Renal cortical epithelial cell (primary cell): ENCODE measurements at places on chromosomes 4 and X.

DNA sequence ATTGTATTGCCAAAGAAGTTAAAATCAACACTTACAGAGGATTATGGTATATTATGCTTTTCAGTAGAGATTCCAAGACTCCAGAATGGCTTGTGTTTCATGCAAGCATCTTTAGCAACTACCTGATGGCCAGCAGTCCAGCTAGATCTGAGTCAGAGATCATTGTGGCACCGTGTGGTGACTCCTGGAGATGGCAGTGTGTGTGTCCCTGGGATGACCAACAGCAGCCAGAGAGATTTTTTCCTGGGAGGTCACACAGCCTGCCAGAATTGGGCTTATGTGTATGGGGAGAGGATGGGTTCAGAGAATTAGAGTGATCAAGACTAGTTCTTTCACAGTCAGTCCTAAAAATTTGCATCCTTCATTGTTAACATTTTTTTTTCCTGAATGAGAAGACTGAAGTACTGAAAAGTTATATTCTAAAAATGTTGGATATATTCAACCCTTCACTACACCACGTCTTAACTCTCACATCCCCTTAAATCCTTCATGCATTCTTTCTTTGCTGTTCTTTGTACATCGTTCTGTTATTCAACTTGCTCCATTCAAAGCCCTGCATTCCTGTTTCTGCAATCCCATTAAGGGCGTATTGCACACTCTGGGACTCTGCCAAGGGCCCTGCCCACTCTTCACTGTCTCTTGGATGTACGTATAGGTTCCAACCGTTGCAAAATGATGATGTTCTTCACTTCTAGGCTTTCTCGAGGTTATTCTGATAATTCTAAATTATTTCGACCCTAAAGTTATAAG is 12.4 kb downstream of the TENM3 start:
- no peak for DNase-seq

DNA sequence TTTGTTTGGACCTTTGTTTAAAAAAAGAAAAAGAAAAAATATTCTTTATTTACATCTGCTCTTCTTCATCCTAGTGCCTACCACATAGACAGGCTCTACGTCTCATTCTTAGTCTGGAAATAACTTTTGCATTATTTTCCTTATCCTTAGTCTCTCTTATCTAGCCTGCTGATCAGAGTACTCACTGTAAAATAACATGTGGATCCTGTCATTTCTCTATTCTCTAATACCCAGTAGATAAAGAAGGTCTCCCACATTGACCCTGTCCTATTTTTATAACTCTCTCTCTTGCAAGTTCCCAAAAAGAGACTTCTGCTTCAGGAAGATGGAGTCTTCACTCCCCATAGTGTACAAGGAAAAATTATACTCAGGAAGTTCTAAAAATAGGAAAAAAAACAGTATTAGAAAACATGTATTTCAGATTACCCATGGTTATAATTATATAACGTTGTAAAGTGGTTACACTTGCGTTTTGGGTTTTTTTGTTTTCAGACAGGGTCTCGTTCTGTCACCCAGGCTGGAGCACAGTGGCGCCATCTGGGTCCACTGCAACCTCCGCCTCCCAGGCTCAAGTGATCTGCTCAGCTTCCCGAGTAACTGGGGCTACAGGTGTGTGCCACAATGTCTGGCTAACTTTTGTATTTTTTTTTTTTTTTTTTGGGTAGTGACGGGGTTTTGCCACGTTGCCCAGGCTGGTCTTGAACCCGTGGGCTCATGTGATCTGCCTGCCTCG is 23.8 kb downstream of the ZFX start:
- no peak for DNase-seq

GRCh38 chrX:21764008-21764407 is 6.1 kb upstream of the SMPX start:
- DNase-seq = no peak

DNA sequence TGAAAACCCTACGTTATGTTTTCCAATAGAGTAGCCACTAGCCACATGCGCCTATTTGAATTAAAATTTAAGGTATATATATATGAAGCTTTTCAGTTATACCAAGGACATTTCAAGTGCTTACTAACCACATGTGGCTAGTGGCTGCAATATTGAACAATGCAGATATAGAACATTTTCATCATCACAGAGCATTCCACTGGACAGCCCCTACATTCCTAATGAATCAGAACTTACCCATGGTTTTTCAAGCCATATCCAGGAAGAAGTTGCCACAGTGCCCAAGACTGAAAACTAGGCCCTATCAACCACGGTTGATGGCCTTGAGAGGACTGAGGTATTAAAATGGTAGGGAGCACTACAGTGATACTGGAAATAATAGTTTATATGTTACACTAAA is 29.7 kb downstream of the NEK1 start:
- DNase-seq = peak; percentile 12

GRCh38 chr4:125484912-125485311 is 170.2 kb downstream of the FAT4 start:
- peak; percentile 4 for DNase-seq

GRCh38 chr4:109359040-109359646 is 56.7 kb upstream of the COL25A1 start:
- peak; percentile 53 for DNase-seq

DNA sequence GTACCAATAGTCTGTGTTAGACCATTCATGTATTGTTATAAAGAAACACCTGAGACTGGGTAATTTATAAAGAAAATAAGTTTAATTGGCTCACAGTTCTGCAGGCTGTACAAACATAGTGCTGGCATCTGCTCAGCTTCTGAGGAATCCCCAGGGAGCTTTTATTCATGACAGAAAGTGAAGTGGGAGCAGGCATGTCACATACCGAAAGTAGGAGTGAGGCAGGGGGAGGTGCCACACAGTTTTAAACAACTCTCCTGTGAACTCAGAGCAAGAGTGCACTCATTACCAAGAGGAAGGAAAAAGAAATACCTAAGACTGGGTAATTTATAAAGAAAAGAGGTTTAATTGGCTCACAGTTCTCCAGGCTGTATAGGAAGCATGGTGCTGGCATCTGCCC is 591.2 kb downstream of the PPP4R3C start:
- DNase-seq = no peak

GRCh38 chr4:139419388-139419914 is 34.5 kb upstream of the RAB33B start:
- peak; percentile 5 for DNase-seq

DNA sequence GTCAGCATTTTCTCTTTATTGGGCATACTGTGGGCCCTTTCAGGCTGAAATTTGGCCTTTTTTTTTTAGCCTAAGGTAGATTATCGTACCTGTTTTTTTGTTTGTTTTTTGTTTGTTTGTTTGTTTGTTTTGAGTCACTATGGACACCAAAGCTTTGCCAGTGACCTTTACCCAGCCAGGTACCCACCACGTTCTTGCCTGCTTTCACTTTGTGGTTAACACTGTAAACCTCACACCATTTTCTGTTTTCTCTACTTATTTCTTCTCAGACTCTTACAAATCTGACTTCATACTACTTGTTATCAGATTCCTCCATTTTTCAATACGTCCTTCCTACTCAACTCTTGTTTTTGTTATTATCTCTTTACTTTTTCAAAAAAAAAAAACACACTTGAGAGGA is 81.5 kb downstream of the ZNF674 start:
- no peak for DNase-seq

- no peak for DNase-seq
Observed at GRCh38 chr4:64767547-64767946, 358.3 kb upstream of the TECRL start.

- no peak for DNase-seq
Observed at GRCh38 chr4:110467400-110467799, 8.6 kb upstream of the ENPEP start.

- DNase-seq = peak; percentile 87
Observed at GRCh38 chr4:87025614-87026041, 90.8 kb downstream of the AFF1 start.

- DNase-seq = peak; percentile 73
Observed at GRCh38 chrX:70454441-70455365, 10.1 kb downstream of the DLG3 start.

DNA sequence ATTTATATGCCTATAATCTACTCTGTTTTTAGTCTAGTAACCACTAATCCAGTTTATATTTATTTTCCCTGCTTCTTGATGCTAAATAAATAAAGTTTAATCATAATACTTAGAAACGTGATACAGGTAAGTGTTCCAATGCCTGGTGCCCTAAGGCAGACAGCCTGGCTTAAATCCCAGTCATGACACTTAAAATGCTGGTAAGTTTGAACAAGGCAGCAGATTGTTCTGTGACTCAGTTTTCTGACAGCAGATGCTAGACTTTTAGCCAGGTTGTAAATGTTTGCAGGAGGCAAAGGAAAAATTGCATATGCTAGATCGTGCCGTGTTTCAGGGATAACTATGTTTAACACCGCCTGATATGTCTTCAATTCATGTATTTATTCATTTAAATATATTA is 2661.6 kb downstream of the PCDH7 start:
- DNase-seq = peak; percentile 58

DNA sequence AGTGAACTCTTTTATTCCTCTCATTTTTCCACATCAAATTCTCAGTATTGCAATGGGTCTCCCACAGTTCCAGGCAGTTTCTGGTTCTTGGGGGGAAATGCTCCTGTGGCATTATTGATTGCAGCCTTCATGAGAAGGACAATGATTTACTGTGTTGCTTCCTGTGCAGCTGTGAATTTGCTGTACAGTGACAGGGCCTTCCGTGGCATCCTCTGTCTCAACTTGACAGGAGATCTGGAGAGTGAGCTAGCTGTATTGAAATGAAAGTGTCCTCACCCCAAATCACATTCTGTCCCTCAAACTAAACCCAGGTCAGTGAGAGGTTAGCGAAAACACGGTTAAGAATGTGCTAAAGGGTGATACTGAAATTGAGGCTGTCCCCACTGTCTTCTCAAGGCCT is 77.1 kb upstream of the ATOH1 start:
- no peak for DNase-seq

- DNase-seq = no peak
Observed at GRCh38 chr4:3683744-3684421, 82.3 kb upstream of the ADRA2C start.

DNA sequence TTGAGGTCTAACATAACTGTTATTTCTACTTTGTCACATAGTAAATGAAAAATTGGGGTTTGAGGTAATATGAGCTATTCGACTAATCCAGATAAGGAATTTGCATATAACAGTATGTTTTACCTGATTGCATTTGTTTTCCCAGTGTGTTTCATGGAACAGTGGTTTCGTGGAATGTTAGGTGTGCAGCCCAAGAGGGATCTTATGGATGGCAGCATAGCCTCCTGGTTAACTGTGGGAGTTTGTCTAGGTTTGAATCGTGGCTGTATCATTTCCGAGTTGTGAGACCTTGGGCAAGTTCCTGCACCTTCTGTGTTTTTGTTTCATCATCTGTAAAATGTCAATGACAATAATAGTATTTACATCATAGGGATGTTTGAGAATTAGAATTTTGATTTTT is 7.9 kb downstream of the BMPR1B start:
- peak; percentile 47 for DNase-seq

DNA sequence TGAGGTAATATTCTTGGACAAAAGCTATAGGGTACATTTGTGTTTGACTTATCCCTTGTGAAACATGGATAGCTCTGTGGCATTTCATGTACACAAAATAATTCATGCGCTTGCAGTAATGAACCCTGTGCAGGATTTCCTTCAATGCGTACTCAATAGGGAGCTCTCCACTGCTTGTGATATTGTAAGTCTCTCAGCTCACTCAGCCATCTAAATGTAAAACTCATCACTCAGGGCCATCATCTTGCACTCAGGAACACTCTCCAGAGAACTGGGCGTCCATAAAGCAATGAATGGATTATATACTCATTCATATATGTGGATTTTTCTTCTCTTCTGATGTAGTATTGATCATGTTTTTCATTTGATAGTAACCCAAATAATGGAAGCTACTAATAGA is 288.1 kb downstream of the DCTD start:
- DNase-seq = no peak

DNA sequence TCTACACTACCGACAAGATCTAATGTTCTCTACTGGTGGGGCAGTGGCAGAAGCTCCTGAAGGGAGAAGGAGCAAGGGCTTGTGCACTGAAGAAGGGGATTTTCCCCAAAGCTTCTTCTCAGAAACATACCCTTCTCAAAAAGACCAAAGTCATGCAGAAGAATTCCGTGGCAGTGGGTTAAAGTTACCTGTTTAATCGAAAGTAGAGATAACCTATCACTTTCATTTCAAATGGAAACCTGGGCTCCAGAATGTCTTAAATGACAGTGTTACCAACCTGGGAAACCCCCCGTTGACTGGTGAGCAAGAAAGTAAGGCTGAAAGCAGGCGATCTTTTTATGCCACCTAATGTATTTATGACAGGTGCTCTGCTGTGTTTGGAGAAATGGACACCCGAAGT is 92.5 kb upstream of the TEX13D start:
- no peak for DNase-seq

DNA sequence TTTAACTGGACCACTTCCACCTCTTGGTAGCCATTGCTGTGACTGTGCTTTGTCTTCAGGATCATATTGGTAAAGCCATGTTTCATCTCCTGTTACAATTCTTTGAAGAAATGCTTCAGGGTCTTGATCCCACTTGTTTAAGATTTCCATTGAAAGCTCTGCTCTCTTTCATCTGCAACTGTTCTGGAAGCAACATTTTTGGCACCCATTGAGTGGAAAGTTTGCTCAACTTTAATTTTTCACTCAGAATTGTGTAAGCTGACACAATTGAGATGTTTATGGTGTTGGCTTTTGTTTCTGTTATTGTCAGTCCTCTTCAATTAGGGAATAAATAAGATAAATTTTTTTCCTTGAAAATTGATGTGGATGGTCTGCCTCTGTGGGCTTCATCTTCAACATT is 237.4 kb downstream of the MAPK10 start:
- no peak for DNase-seq

DNA sequence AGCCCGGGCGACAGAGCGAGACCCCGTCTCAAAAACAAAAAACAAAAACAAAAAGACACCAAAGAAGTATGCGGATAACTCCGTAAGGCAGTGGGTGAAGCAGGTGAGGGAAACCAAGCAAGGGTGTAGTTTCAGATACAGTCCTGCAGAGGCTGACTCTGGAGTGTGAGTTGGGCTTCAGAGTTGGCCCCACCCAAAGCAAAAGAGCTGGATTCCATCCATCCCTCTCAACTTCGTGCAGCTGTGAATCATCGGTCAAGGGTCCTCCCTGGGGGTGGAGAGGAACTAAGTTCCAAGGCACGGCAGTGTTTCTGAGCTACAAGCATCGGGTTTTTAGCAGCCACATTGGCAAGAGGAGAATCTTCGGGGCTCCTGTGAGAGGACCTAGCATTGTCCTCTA is 43.9 kb upstream of the FAM9A start:
- peak; percentile 71 for DNase-seq

- DNase-seq = no peak
Observed at GRCh38 chrX:53580742-53581504, 105.6 kb downstream of the HUWE1 start.

DNA sequence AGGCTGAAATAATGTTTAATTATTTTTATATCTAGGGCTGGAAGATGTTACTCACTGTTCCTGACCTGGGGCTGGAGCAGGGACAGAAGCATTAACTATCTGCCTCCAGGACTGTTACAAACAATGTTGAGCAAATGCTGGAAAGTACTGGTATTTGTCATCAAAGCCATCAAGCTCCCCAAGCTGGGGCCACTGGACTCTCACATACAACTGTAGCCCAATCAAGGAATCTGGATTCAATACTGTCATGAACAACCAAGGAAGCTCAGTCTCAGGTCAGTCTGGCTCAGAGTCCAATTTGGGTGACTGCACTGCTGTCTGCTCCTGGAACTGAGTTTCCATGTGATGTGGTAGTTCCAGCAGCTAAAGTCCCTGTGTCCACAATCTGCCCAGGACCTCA is 50.4 kb downstream of the APOO start:
- peak; percentile 3 for DNase-seq

- no peak for DNase-seq
Observed at GRCh38 chrX:10589098-10589497, 31.3 kb downstream of the MID1 start.
